Activated CD4-positive, alpha-beta T cell treated with anti-CD3 and anti-CD28 coated beads, Interleukin-2, amount 10 ng/mL, durations not matched to agents 7 days and 5 days (primary cell): ENCODE measurements at places on chromosomes 5 and 9.

GRCh38 chr5:178770621-178771020, 40.2 kb upstream of the ZNF354A start:
- no peak for DNase-seq

GRCh38 chr5:36070687-36071571, 4.2 kb upstream of the UGT3A2 start:
- DNase-seq, result no peak

DNA sequence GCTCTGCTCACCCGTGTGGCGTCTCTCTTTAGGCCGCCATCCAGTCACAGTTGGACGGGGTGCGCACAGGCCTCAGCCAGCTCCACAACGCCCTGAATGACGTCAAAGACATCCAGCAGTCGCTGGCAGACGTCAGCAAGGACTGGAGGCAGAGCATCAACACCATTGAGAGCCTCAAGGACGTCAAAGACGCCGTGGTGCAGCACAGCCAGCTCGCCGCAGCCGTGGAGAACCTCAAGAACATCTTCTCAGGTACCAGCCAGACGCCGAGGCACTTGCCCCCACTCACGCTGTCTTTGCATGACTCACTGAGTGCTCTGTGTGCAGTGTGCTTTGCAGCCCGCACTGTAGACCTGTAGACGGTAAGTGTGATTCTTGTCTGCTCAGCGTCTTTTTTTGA, 4.5 kb downstream of the EXOC3 start:
- no peak for DNase-seq

DNA sequence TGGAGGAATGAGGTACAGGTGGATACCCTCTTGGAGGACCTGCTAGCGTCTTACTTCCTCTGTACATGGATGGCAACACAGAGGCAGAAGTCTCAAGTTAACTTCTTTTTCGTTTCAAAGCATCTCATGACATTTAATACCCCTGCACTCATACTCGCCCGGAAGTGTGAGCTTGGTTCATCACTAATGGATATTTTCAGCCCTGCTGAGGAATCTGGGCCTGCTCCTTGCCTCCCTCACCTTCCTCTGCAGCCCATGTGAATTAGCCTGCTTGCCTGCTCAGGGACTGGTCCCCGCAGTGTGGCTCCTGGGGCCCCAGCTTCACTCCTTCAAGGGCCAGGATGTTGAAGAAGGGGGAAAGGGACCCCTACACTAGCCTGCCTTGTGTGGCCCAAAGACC, 34.1 kb downstream of the GADD45G start:
- DNase-seq, result no peak

- no peak for DNase-seq
Observed at GRCh38 chr5:111584651-111585050, 72.3 kb upstream of the STARD4 start.

DNA sequence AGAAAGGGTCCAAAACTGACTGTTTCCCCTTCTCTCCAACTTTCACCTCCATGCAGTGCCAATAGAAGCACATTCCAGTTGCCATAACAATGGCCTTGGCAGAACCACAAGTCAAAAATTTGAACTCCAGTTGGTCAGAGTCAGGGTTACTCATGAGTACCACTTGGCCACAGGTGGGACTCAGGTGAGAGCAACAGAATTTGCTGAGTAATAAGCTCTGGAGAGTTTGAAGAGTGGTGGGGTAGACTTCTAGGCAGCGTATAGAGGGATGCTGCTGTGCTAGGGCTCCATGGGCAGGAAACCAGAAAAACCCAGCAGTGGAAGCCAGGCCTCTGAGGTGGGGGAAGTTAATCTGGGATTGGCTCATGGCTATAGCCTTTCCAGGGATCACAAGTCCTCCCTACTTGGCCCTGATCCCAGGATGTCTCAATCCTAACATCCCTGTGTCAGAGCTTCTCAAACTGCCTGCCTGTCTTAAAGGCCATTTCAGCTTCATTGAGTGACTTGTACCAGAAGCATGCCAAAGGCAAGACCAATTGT, 30.2 kb downstream of the SNX18 start:
- no peak for DNase-seq

DNA sequence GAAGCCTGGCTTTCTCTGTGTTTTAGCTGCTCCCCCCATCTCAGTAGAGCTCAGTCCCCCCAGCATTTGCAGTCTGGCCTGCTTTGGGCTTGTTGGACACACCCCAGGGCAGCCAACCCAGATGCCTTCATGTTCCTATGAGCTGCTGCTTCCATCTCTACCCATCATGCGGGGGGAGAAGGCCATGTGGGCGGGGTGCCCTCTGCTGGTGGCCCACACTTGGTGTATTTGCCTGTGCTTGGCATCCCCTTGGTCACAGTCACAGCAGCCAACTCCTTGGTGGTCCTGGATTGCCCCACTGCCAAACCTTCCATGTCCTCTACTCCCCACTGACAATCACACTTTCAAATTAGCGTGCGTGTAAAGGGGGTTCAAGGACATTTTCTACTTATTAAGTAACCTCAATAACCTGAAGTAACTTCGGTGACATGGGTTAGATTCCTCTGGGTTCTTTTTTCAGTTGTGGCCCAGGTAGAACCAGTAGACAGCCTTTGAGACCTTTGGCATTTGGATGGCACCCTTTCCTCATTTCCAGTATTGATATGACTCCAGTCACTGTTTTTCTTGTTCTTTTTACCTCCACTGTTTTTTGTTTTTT, 42.8 kb downstream of the SNX30 start:
- DNase-seq, result peak; percentile 83

- no peak for DNase-seq
Observed at GRCh38 chr5:167898361-167899042, 392.9 kb upstream of the WWC1 start.

DNA sequence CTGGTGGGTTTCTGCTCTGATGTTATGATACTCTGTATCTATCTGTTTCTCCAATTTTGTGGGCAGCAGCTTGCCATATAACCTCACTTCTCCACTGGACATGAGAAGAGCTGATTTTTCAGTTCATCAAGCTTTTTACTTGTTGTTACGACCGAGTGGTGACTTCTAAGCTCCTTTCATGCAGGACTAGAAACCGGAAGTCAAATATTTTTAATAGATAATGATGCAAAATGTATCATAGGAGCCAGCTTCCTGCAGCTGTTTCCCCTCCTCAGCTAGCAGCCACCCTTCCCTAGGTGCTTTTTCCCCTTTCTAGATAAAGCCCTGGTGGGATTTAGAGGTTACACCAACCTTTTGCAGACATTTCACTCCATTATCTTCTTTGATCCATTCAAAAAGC, 17.0 kb upstream of the ADAM19 start:
- DNase-seq, result no peak

GRCh38 chr5:52428977-52429489, 358.7 kb upstream of the ITGA1 start:
- DNase-seq, result no peak

DNA sequence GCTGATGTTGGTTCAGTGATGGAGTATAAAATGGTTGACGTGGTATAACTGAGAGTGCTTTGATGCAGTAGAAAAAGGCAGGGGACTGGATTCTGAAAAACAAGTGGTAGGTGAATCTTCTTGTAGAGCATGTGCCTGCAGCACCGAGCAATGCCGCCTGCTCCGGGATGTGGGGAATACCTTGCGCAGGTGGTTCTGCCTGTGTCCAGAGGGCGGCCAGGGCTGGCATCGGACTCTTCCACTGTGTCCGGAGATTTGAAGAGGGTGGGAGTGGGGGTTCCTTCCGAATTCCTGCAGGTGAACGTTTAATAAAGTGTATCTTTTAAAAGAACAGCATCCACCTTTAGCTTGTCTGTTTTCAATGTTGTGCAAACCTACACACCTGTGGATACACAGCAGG, 238.0 kb downstream of the FANCC start:
- no peak for DNase-seq

- DNase-seq, result no peak
Observed at GRCh38 chr9:121692606-121693387, 41.4 kb downstream of the DAB2IP start.

- no peak for DNase-seq
Observed at GRCh38 chr5:154491941-154492340, 13.9 kb upstream of the HAND1 start.

DNA sequence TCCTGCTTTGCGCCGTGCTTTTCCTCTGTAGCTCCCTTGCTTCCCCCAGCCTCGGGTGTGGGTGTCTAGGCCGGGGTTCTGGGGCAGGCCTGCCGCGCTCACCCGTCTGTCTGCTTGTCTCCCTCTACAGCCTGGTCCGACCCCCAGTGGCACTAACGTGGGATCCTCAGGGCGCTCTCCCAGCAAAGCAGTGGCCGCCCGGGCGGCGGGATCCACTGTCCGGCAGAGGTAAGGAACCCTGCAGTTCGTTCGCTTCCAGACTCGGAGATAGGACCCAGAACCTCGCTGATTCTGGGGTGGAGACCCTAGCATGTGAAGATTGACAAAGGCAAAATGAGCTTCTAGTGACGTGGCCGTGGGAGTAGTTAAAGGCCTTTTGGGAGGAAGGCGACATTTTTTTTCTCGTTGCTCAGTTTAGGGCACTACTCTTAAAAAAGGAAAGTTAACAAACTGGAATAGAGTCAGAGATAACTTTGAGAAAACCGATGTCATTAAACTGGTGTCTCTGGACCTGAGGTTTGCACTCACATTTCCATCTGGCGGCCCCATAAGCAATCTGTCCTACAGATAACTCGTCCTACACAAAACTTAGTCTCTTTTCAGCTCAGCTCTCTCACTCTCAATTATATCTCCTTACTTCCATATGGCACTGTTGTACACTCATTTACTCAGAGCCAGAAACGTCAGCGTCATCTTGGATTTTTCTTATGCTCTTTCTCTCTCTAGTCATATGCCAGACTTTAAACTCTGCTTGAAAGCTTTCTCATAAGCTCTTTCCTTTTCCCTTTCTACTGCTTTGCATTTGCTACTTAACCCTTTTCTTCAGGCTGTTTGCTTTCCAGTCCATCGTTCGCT, 561 bp downstream of the SEC61B start:
- no peak for DNase-seq

GRCh38 chr5:36392818-36393217, 91.1 kb upstream of the RANBP3L start:
- no peak for DNase-seq

- DNase-seq, result no peak
Observed at GRCh38 chr5:102855681-102856388, 100.7 kb downstream of the PAM start.

- DNase-seq, result no peak
Observed at GRCh38 chr5:146001544-146002190, 65.3 kb downstream of the SH3RF2 start.

- no peak for DNase-seq
Observed at GRCh38 chr5:32777222-32777621, 66.1 kb downstream of the NPR3 start.

DNA sequence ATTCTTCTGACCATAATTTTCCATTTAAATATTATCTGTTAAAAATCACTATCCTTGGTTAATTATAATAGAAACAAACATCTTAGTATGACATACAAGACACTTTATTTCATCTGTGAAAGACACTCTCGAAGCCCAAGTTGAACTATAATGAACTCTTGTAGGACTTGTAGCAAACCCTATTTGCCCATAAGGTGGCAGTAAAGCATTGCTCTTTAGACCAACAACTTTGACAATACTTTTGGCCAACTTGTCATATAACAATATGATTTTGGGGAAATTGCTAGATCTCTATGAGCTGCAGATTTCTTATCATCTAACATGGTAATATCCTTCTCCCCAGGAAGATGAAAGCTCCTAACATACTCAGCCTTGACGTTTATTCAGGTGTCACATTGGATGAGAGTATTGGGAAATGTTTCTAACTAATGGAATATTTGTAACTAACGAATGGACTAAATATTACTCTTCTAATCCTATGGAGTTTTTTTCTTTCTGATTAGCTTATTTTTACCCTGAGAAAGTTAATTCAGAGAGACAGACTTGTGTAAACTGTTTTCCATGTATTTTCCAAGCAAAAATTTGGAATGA, 11.0 kb downstream of the SPINK14 start:
- peak; percentile 35 for DNase-seq

GRCh38 chr5:150118561-150119229, 32.3 kb upstream of the CSF1R start:
- DNase-seq, result no peak

DNA sequence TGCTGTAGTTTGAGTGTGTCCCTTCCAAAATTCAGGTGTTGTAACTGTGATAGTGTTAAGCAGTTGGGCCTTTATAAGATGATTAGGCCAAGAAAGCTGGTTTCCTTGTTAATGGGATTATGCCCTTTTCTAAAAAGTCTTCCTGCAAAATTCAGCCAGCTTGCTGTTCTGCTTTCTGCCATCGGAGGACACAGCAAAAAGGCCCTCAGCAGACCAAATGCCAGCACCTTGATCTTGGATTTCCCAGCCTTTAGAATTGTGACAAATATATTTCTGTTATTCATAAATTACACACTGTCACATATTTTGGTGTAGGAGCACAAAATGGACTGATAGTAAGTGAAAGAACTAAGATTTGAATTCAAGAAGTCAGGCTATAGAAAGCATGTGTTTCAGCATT, 203.2 kb downstream of the IZUMO3 start:
- DNase-seq, result no peak

DNA sequence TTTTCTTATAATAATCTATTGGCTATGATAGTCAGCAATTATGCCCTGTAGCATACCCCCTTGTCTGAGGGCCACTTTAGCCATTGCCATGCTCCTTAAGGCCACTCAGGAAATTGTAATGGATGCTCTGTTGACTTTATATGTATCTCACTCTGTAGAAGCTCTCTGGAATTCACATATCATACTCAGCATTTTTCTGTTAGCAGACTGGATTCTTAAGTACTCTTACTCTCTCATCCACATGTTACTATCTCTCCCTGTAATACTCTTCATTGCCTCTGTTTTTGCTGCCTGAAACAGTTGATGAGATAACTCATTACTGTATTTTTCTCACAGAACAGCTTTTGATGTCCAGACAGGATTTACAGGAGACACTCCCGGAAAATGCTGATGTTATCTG, 24.2 kb downstream of the TMEM232 start:
- DNase-seq, result no peak

DNA sequence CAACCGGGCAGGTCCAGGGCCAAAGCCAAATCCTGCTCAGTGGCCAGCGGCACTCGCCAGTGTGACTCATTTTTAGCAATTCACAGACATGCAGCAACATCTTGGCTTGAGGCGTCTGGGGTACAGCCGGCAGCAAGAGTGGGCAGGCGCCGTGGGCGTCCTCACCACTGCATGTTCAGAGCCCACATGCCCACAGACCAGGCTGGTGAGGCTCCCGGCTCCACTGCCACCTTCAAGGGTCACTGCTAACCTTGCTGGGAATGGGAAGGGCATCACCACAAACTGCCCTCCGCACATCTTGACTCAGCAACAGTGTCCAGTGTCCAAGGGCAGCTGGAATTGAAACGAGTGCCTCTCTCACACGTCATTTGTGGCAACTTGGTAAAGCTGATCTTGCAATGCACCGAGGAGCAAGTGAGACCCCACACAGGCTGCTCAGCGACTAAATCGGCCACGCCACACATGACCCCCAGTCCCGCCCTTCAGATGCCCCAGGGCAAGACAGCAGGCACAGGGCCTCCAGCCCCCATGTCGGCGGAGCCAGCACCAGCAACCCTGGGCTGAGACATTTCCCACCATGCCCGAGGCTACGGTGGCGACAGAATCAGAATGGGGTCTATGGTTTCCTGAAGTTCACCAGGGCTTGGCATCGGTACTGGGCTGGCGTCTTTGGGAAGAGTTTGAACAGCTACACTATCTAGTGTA, 140.3 kb downstream of the ROR2 start:
- no peak for DNase-seq
